ENCODE measurements at places on chromosomes 12 and 14. TPM values are rescaled to one million over a fixed set of nuclear protein-coding genes. Genes with fewer than 3 reads are reported as not detected.

Gene KRT71
- total RNA-seq = not detected

Gene ZNF641
- 14.2 TPM for total RNA-seq

Gene CRACR2A
- 39.2 TPM for total RNA-seq

Gene NPAS3
- total RNA-seq = not detected

Gene RAD9B
- total RNA-seq = 0.75 TPM

Gene FOXN3
- 109 TPM for total RNA-seq

Gene SYT1
- total RNA-seq = not detected

Gene MANSC4
- not detected for total RNA-seq
